ENCODE measurements at places on chromosomes 6 and 20. TPM values are rescaled to one million over a fixed set of nuclear protein-coding genes. Genes with fewer than 3 reads are reported as not detected.

LKAAEAR1 gene
- total RNA-seq, result 0.61 TPM

GRCh38 chr6:159074120-159074684, 29.4 kb upstream of the TAGAP start:
- no peak overlapping the region for H3K27ac ChIP-seq
- no peak overlapping the region for H3K4me3 ChIP-seq
- DNase-seq, result peak; percentile 17
- H3K4me1 ChIP-seq, result peaks cover 56% of the 10 kb centered on the region
- H3K27me3 ChIP-seq, result no peaks in the 10 kb centered on the region

SLC52A3 gene
- not detected for total RNA-seq

SLC24A3 gene
- total RNA-seq, result not detected

DNA sequence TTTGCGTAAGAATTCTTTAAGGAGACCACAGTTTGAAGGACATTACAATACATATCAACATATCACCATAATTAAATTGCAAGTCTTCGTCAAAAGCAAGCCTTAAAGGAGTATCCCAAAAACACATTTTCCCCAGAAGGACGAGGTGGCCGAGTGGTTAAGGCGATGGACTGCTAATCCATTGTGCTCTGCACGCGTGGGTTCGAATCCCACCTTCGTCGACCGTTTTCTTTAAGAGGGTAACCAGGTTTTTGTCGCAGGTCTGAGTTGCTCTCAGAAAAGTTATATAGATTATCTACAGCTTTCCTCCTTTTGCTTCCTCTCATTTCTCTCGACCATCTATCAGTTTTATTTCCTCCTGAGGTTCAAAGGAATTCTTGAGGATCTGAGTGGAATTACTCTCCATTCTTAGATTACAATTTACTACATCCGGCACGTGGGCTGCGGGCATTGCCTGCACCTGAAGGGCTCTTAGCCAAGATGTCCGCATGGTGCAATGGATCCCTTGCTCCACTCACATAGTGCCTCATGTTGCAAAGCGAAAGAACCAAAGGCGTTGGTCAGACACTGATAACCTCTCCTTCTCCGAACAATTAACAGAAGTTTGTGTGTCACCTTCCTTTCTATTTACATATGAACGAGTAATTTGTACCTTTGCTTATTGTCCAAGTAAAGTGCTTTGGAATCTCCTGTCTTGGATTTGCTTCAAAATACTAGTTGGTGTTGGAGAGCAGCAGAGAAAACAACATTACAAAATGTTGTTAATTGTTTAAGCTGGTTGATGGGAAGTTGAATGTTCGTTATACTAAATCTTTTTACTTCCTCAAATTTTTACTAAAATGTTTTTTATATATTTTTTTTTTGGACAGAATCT, 14.0 kb downstream of the POM121L2 start:
- peaks cover 7% of the 10 kb centered on the region for H3K4me1 ChIP-seq
- H3K27me3 ChIP-seq, result peaks cover 71% of the 10 kb centered on the region
- no peak for DNase-seq
- H3K36me3 ChIP-seq, result peaks cover 10% of the 10 kb centered on the region
- peak overlapping the region; percentile 26 for H3K4me3 ChIP-seq

GRCh38 chr6:139973669-139974344, 599.4 kb upstream of the CITED2 start:
- no peak overlapping the region for H3K4me3 ChIP-seq
- no peaks in the 10 kb centered on the region for H3K27me3 ChIP-seq
- H3K36me3 ChIP-seq, result no peaks in the 10 kb centered on the region
- DNase-seq, result no peak
- no peaks in the 10 kb centered on the region for H3K4me1 ChIP-seq

BPIFA3 gene
- total RNA-seq, result not detected

GRCh38 chr6:131950767-131951575, at the start of gene CCN2:
TSS of gene CCN2 (minus strand) at chr6:131951372. CDS start at chr6:131951172, 200 bp downstream.
- H3K4me3 ChIP-seq, result peak within 1 kb of the TSS; percentile 58
- H3K27ac ChIP-seq, result no peak within 1 kb of the TSS
- peak; percentile 23 for DNase-seq
- H3K27me3 ChIP-seq, result peaks cover 62% of the 10 kb centered on the region
- peaks cover 9% of the 10 kb centered on the region for H3K4me1 ChIP-seq

DNA sequence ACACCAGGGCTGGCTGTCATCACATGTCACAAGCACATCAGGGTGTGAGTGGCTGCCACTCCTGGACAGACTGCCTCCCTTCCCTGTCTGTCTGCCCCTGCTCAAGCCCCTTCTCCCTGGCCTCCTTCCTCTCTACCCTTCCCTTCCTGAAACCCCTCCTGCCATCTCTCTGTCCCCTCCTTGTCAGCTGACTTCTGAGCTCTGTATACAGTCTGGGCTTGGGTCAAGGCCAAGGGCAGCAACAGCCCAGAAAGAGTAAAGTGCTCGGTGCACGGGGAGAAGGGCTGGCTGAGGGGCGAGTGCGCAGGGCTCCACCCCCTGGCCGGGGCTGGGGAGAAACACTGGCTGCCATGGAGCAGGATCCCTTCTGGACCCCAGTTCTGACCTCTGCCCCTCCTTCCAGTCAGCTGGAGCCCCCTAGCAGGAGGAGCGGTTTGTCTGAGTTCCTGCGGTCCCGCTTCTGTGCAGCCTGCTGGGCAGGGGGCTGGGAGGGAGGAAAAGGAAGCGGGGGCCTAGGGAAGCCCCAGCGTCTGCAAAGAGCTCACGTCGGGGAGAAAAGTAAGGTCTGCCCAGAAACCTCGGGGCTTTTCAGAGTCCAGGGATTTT, 2.0 kb downstream of the LKAAEAR1 start:
- no peak for DNase-seq
- peaks cover 36% of the 10 kb centered on the region for H3K4me1 ChIP-seq
- H3K27me3 ChIP-seq, result peaks cover 16% of the 10 kb centered on the region
- H3K4me3 ChIP-seq, result peak overlapping the region; percentile 60

DNA sequence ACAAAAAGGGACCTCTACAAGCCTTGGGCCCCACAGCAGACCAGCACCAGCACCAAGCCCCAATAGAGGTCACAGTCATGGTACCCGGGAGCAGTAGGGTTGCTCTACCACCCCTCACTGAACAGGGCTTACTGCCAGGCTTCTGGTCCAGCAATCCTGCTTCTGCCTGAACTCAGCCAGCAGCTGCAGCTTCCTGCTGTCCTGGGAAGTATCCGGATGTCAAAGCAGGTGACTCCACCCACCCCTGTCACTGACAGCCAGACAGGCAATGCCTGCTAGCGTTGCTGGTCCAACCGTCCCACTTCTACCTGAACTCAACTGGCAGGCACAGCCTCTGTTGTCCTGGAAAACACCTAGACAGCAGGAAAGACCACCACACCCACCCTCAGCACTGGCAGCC, 47.0 kb upstream of the PCSK2 start:
- H3K27me3 ChIP-seq, result no peaks in the 10 kb centered on the region
- H3K4me3 ChIP-seq, result no peak overlapping the region
- no peak for DNase-seq

GINS1 gene
- 41.6 TPM for total RNA-seq

DNA sequence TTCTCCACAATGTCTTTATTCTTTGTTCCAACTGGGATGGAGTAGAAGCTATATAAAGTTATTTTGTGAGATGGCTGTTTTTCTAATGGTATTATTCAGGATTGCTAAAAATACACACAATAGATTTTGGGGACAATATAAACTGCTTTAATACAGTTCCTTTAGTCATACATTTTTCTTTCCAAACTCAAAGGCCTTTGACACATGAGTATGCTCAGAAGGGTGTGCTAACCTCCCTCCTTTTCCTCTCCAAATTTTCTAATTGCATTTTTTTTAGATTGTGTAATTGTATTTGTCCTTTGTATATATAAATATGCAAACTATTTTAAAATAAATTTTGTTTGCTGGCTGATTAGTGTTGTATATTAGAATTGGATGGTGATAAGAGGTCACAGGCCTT, 119.6 kb upstream of the FOXO3 start:
- peaks cover 13% of the 10 kb centered on the region for H3K4me1 ChIP-seq
- H3K27me3 ChIP-seq, result peaks cover 2% of the 10 kb centered on the region
- H3K27ac ChIP-seq, result no peak overlapping the region
- H3K4me3 ChIP-seq, result no peak overlapping the region
- no peak for DNase-seq

GRCh38 chr20:8129211-8129976, 2.7 kb upstream of the PLCB1 start:
- no peak overlapping the region for H3K27ac ChIP-seq
- H3K4me1 ChIP-seq, result peaks cover 17% of the 10 kb centered on the region
- DNase-seq, result no peak
- H3K36me3 ChIP-seq, result no peaks in the 10 kb centered on the region

GRCh38 chr6:1322156-1322555, 10.3 kb downstream of the FOXQ1 start:
- no peaks in the 10 kb centered on the region for H3K4me1 ChIP-seq
- H3K27me3 ChIP-seq, result peaks cover 31% of the 10 kb centered on the region
- H3K4me3 ChIP-seq, result no peak overlapping the region
- no peaks in the 10 kb centered on the region for H3K36me3 ChIP-seq
- DNase-seq, result no peak

- H3K27ac ChIP-seq, result no peak overlapping the region
- H3K4me1 ChIP-seq, result no peaks in the 10 kb centered on the region
- H3K4me3 ChIP-seq, result no peak overlapping the region
Observed at GRCh38 chr6:79543886-79544285, 6.7 kb upstream of the LCA5 start.

SMIM28 gene
- not detected for total RNA-seq

Measured in activated CD8-positive, alpha-beta T cell treated with anti-CD3 and anti-CD28 coated beads, Interleukin-2, amount 10 ng/mL, durations not matched to agents 7 days and 5 days (primary cell).